ENCODE measurements at places on chromosomes 4 and X. TPM values are rescaled to one million over a fixed set of nuclear protein-coding genes. Genes with fewer than 3 reads are reported as not detected.

The TBC1D8B gene
- total RNA-seq: 0.49 TPM

The PSAPL1 gene
- under 0.01 TPM for total RNA-seq

The RTL5 gene
- 8.4 TPM for total RNA-seq

The AMBN gene
- total RNA-seq: 0.25 TPM

The CT45A3 gene
- total RNA-seq: not detected

The LDB2 gene
- total RNA-seq: 128 TPM

Data from temporal lobe (tissue), 4 donors.